ENCODE measurements at places on chromosomes 6 and 20.

- H3K4me3 ChIP-seq = no peak overlapping the region
- H3K27me3 ChIP-seq = no peaks in the 10 kb centered on the region
- no peak for DNase-seq
- H3K4me1 ChIP-seq = peaks cover 82% of the 10 kb centered on the region
- peak overlapping the region; percentile 0 for H3K27ac ChIP-seq
Observed at GRCh38 chr6:42041481-42042053, 8.8 kb upstream of the TAF8 start.

DNA sequence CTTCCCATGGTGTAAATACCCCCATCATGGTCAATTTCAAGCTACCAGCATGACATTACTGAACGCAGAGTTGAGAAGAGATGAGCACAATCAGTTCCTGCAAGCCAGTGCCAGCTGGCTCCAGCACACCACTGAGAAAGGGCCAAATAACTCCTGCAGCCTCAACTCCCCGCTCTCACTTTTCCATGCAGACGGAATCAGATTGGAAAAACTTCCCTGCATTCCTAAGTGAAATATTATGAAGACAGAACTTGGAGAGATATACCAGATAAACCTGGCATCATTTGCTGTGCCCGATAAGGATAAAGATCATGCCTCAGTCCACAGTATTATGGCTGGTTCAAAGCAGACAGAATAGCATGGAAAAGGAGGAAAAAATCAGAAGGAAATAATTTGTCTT lies 56.7 kb downstream of the FILIP1 start:
- H3K27ac ChIP-seq = peak overlapping the region; percentile 35
- H3K4me3 ChIP-seq = no peak overlapping the region
- no peaks in the 10 kb centered on the region for H3K27me3 ChIP-seq
- peak; percentile 59 for DNase-seq

DNA sequence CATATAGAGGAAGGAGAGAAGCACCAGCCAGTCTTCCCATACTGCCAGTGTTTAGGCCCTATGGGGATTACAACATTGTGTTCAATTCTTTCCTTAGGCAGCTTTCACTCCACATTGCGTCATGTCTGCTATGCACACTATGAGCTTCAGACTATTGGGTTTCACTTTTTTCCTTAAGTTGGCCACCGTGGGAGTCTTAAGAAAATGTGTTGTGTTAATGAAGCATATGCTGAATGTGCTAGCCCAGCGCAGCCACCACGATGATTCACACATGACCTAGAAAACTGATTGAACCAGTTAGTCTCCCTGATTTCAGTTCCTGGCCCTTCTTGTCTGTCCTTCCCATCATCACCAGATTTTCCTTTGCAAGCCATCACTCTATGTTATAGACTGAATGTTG lies 21.5 kb downstream of the TUBB2B start:
- H3K36me3 ChIP-seq = no peaks in the 10 kb centered on the region
- H3K27ac ChIP-seq = no peak overlapping the region
- peaks cover 8% of the 10 kb centered on the region for H3K4me1 ChIP-seq
- DNase-seq = no peak
- H3K4me3 ChIP-seq = no peak overlapping the region

- no peak overlapping the region for H3K27ac ChIP-seq
- H3K27me3 ChIP-seq = no peaks in the 10 kb centered on the region
- no peaks in the 10 kb centered on the region for H3K4me1 ChIP-seq
- DNase-seq = peak; percentile 23
Observed at GRCh38 chr6:78693835-78694234, 173.5 kb upstream of the IRAK1BP1 start.

DNA sequence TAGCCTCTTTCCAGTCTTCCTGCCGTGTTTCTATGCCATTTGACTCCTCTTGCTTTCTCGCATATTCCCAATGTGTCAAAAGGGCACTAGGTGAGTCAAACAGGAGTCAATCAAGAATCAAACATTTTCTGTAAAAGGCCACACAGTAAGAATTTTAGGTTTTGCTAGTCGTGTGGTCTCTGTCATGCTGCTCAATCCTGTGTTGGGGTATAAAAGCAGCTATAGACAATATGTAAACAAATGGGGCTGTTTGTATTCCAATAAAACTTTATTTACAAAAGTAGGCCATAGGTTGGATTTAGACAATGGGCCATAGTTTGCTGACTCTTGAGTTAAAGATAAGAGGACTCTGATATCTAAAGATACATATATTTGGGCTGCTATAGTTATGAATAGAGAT lies 235.4 kb upstream of the BTBD3 start:
- H3K36me3 ChIP-seq = no peaks in the 10 kb centered on the region
- DNase-seq = no peak
- H3K4me1 ChIP-seq = peaks cover 10% of the 10 kb centered on the region
- H3K4me3 ChIP-seq = no peak overlapping the region
- no peaks in the 10 kb centered on the region for H3K27me3 ChIP-seq

- H3K4me1 ChIP-seq = peaks cover 22% of the 10 kb centered on the region
- H3K27ac ChIP-seq = peak overlapping the region; percentile 62
- DNase-seq = no peak
- no peaks in the 10 kb centered on the region for H3K27me3 ChIP-seq
Observed at GRCh38 chr6:7260291-7261031, 52.5 kb downstream of the SSR1 start.

DNA sequence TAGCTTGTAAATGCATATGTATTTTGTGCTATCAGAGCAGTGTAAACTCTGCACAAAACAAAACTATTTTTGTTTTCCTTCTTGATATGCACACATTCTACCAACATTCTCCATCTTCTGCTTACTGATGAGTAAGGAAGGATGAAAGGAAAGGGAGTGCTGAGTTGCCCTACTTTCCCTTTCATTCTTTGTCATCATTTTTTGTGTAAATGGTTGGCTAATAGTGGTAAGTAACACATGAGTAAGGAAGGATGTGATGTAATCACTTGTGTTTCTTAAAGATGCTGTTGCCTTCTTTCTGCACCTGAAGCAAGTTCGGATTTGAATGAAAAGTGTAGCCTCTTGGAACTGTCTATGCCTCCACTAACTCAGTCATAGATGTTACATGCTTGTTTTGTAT lies 4.6 kb upstream of the REV3L start:
- H3K4me3 ChIP-seq = no peak overlapping the region
- H3K36me3 ChIP-seq = no peaks in the 10 kb centered on the region
- H3K27ac ChIP-seq = peak overlapping the region; percentile 26
- no peak for DNase-seq
- H3K4me1 ChIP-seq = peaks cover 31% of the 10 kb centered on the region
- H3K27me3 ChIP-seq = no peaks in the 10 kb centered on the region

DNA sequence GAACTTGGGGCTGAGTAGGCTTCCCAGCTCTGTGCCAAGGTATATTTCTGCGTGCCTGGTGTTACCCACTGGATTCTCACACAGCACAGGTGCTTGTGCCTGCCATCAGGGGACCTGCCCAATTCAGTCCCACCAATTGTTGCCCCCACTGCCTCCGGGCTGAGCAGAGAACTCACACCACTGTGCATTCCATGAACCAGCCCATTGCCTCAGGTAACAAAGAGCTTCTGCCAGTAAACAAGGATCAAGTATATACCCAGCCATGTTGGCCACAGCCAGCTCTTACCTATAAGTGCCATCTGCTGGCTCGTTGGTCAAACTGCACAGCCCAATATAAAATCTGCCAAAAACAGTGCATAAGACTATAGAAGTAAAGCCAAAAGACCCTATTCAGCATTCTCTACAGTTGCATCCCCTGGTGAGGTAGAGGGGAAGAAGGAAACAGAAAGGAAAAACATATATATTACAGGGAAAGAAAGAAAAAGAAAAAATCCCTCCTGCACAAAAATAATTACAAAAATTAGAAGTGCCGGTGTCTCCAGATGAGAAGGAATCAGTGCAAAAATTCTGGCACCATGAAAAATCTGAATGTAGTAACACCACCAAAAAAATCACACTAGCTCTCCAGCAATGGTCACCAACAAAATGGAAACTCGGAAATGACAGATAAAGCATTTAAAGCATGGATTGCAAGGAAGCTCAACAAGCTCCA lies 241.4 kb downstream of the IBTK start:
- H3K27ac ChIP-seq = no peak overlapping the region
- H3K36me3 ChIP-seq = no peaks in the 10 kb centered on the region
- H3K4me1 ChIP-seq = no peaks in the 10 kb centered on the region
- no peaks in the 10 kb centered on the region for H3K27me3 ChIP-seq
- H3K4me3 ChIP-seq = no peak overlapping the region

GRCh38 chr20:19692100-19692499 lies 66.0 kb upstream of the RIN2 start:
- H3K36me3 ChIP-seq = no peaks in the 10 kb centered on the region
- no peaks in the 10 kb centered on the region for H3K4me1 ChIP-seq
- H3K27me3 ChIP-seq = no peaks in the 10 kb centered on the region
- DNase-seq = no peak
- H3K27ac ChIP-seq = no peak overlapping the region

- no peak for DNase-seq
- H3K27ac ChIP-seq = peak overlapping the region; percentile 47
- no peak overlapping the region for H3K4me3 ChIP-seq
- H3K4me1 ChIP-seq = no peaks in the 10 kb centered on the region
- no peaks in the 10 kb centered on the region for H3K27me3 ChIP-seq
- no peaks in the 10 kb centered on the region for H3K36me3 ChIP-seq
Observed at GRCh38 chr20:44171775-44172571, 15.0 kb downstream of the JPH2 start.

DNA sequence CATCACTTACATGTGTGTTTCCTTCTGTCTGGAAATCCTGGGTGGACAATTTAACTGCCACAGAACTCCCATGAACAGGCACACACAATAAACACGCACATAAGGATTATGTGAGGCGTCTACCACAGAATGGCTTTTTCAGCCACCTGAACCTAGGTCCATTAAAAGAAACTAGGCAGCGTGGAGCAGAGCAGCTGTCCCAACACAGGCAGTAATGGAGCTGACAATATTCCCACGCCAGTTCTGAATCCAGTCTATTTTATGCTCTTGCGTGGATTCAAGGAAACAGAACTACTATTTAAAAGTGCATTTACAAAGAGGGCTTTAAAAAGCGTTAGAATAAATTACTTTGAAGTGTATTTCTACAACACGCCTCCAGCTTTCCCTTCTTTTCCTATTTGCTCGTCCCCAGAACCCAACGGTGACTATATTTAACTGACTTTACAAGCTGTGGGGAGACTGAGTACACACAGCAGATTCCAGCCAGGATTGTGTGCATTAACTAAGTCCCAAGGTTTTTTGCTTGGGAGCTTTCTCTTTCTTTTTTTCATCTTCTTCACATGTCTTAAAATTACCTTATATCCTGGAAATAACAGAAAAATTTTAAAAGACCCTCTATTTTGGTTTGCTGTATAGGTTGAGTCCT lies 95.9 kb downstream of the GMDS start:
- no peaks in the 10 kb centered on the region for H3K4me1 ChIP-seq
- H3K36me3 ChIP-seq = no peaks in the 10 kb centered on the region
- no peaks in the 10 kb centered on the region for H3K27me3 ChIP-seq
- no peak overlapping the region for H3K4me3 ChIP-seq
- no peak overlapping the region for H3K27ac ChIP-seq

- H3K27ac ChIP-seq = no peak overlapping the region
- DNase-seq = peak; percentile 51
- no peaks in the 10 kb centered on the region for H3K36me3 ChIP-seq
- H3K4me3 ChIP-seq = no peak overlapping the region
- H3K27me3 ChIP-seq = no peaks in the 10 kb centered on the region
Observed at GRCh38 chr6:113095841-113096240, 748.7 kb downstream of the RFPL4B start.

GRCh38 chr6:15365273-15365687 lies 119.4 kb downstream of the JARID2 start:
- no peaks in the 10 kb centered on the region for H3K36me3 ChIP-seq
- no peak overlapping the region for H3K4me3 ChIP-seq
- no peaks in the 10 kb centered on the region for H3K27me3 ChIP-seq
- no peak overlapping the region for H3K27ac ChIP-seq
- DNase-seq = peak; percentile 82
- H3K4me1 ChIP-seq = peaks cover 20% of the 10 kb centered on the region

GRCh38 chr6:24099181-24099580 lies 26.8 kb upstream of the NRSN1 start:
- DNase-seq = no peak
- no peaks in the 10 kb centered on the region for H3K4me1 ChIP-seq
- H3K36me3 ChIP-seq = no peaks in the 10 kb centered on the region
- no peaks in the 10 kb centered on the region for H3K27me3 ChIP-seq
- no peak overlapping the region for H3K4me3 ChIP-seq

DNA sequence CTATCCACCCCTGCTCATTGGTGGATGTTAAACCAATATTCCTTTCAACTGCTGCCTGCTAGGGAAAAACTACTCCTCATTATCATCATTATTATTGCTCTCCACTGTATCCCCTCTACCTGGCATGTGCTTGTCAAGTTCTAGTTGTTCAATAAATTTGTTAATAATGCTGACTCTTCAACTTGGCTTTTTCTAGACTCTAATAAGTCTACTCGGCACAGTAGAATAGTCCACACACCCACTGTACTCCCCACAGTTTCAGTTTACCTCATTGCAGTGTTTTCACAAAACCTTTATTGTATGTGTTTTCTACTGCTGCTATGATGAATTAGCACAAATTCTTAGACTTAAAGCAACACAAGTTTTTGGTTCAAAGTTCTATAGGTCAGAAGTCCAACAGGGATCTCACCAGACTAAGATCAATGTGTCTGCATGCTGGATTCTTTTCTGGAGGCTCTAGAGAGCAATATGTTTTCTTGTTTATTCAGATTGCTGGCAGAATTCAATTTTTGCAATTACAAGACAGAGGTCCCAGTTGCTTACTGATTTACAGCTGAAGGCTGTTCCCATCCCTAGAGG lies 13.1 kb downstream of the BTN3A1 start:
- no peaks in the 10 kb centered on the region for H3K27me3 ChIP-seq
- no peaks in the 10 kb centered on the region for H3K4me1 ChIP-seq
- no peak overlapping the region for H3K27ac ChIP-seq
- H3K4me3 ChIP-seq = no peak overlapping the region

DNA sequence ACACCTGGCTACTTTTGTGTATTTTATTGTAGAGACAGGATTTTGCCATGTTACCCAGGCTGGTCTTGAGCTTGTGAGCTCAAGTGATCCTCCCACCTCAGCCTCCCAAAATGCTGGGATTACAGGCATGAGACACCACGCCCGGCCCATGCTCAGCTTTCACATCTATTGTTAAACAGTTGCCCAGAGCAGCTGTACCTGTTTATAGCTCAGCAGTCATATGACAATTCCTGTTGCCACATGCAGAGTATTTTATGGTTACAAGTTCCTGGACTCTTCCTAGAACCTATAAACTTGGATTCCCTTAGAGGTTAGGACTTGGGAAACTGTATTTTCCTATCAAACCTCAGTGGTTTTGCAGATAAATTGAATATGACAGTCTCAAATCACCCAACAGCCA lies 188.3 kb upstream of the KCNG1 start:
- no peak for DNase-seq
- H3K4me3 ChIP-seq = no peak overlapping the region
- no peaks in the 10 kb centered on the region for H3K4me1 ChIP-seq
- no peaks in the 10 kb centered on the region for H3K27me3 ChIP-seq
- H3K27ac ChIP-seq = no peak overlapping the region
- H3K36me3 ChIP-seq = no peaks in the 10 kb centered on the region

DNA sequence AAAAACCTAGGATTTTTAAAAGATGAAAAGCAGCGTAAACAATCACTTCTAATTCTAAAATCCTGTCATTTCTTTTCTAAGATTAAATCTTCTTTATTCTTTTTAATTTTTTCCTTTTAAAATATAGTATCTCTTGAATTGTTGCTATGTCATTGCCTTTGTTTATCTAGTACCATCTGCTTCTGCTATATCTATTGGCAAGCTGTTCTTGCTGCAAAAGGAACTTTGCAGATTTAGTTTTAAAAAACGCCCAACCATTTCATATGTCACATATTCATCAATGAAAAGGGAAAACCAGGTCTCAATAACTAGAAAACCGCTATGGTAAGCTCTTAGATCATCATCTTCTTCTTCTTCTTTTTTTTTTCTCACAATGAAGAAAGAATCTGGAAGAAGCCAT lies 11.5 kb upstream of the EEF1A1 start:
- H3K4me1 ChIP-seq = no peaks in the 10 kb centered on the region
- no peak for DNase-seq
- H3K27ac ChIP-seq = no peak overlapping the region
- H3K4me3 ChIP-seq = no peak overlapping the region

Data from stomach (tissue), 19 donors.